Stimulated activated CD4-positive, alpha-beta T cell treated with anti-CD3 and anti-CD28 coated beads, TNF-alpha, amount 100 ng/mL, for 1 hour (primary cell): ENCODE measurements at places on chromosomes 3 and 15.

GRCh38 chr15:28094732-28095521, 4.2 kb downstream of the OCA2 start:
- no peak for DNase-seq

- DNase-seq: no peak
Measured at GRCh38 chr3:43699864-43700263, 9.1 kb downstream of the ABHD5 start.

DNA sequence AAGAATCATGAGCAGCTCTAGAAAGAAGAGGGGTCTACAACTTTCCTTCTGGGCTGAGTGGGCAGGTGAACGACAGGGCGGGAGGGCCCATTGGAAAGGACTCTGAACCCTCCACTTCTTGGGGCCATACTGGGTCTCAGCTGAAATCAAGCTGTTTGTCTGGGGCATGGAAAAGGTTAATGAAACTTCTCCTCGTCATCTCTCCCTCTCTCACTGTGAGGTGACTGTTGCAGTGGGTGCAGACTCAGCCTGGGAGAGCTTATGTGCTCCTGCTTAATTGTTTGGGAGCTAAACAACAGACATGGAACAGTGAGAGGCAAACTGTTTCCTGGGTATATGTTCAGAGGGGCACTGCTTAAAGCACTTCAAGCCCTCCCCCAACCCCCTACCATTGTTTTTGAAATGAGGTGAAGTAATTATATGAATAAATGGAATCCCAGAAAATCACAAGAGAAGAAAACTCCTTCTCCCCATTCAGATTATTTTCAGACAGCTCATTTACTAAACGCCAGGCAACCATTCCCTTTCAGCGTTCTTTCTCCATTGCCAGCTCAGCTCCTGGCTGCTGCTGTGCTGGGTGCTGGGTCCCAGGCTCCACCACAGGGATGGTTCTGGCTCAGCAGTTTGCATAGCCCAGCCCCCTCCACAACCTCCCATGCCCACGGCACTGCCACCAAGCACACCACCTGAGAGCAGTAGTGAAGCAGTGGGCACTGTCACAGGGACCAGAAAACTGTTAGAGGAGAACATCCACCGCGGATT, 444.9 kb upstream of the TBL1XR1 start:
- no peak for DNase-seq

DNA sequence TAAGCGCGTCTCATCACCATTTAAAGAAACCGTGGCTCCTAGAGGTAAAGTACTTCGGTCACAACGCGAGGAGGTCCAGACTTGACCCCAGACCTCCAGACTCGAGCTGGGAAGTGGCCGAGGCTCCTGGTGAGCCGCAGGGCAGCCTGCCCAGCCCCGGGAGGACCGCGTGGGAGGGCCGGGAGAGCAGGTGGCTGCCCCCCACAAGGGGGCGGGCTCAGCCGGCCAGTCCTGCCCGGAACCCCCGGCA, at the start of gene SLC27A2:
Gene SLC27A2, plus strand, starts transcription at position 228 of the 250 bp plus-strand sequence. CDS start 232 bp downstream, outside the sequence.
- DNase-seq: no peak

DNA sequence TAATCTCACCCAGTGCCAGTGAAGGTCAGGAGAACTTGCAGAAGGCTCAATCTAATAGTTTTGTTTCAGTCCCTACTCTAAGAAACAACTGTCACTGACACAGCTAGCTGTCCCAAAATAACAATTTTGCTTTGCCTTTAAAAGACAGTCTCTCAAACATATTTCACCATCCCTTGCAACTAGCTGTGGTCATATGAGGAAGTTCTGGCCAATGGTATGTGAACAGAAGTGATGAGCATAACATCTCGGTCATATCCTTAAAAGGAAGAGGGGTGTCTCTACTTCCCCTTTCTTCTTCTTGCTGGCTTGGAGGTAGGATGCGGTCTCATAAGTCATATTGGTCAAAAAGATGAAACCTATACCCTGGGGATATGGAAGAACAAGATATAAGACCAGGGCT, 198.1 kb downstream of the NEK10 start:
- DNase-seq: no peak

DNA sequence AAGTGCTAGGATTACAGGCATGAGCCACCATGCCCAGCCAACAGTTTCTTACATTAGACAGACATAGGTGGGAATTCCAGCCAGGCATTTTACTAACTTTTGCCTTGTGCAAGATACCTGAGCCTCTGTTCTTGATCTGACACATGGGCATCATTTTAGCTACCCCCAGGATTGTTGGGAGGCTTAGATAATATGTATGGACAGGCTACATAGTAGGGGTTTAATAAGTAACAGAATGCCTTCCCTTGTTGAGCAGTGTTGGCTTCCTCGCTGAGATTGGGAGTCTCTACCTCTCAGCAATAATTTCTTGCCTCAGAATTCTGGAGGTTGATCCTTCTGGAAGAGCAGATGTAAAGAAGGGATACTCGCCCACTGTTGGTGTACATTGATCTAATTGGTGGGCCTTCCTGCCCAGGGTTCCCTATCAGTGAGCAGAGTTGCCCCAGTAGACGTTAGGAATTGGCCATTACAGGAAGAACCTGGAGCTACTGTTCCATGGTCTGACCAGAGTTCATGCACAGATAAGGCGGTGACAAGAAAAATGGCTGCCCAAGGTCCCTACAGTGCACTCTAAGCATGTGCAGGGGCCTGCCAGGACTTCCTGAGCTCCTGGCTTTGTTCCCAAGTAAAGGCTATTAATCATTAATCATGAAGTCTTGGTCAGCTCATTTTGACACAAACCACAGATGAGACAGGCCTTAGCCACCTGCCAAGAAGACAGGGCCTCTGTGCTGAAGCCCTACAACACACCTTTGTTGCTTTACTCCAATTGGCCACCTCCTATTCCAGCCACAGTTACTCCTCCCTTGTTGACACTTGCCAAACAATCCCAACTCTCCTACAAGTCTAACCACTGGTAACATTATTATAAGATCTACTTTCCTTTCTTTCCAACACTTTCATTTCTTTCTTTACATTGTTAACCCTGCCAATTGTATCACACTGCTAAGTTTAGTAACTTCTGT, 5.0 kb upstream of the IL17RE start:
- no peak for DNase-seq

DNA sequence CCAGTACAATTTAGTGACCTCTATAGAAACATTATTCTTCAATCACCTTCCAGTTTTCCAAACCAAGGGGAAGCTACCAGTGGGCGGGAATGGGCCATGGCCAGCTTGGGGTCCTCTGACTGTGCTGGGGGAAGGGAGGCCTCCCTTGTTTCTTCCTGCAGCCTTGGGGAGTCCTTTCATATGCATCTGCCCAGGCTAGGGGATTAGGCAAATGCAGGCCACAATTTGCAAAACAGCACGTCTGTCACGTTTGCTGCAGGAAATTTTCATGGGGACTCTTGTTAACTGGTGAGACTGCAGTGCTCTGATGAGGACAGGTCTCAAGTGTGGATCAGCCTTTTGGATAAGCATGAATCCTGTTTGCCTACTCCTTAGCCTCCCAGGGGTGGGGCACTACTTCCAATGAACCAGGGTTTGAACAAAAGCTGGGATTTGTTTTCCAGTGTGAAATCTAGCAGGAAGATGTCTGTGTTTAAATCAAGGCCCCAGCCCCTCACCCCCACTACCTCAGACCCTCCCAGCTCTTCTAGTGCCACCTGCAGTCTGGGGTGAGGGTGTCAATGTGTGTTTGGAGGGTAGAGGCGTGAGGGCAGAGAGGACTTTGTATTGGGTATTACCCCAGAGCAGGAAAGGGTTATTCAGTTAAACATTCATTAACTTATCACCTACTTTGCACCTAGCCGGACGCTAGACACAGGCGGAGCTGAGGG, 219.9 kb downstream of the OPA1 start:
- no peak for DNase-seq

DNA sequence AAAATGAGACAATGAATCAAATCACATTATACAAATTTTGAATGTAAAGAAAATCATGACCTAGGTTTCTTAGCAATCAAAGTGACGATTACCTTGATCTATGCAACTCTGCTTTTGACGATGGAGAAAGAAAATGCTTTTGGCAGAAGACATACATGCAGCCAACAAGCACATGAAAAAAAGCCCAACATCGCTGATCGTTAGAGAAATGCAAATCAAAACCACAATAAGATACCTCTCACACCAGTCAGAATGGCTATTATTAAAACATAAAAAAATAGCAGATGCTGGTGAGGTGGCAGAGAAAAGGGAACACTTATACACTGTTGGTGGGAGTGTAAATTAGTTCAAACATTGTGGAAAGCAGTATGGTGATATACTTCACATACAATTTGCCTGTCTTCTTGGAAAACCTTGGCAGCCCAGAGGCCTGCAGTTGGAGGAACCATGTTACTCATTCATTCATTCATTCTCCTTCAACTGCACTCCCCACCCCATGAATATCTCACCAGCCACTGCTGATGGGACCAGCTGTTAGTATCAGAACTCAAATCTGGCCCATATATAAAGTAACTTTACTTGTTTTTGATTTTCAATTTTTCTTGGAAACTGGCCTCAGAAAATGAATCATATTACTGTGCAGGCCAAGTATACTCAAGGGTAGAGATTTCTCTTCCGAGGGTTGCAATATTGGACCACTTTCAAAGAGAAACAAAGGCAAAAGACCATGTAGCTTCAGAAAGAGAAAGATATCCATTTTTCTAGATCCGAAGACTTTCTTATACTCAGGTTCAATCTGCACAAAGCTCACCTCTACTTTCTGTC, 358.6 kb upstream of the ARHGEF26 start:
- DNase-seq: no peak

- DNase-seq: no peak
Measured at GRCh38 chr3:111859061-111859973, at the start of gene PHLDB2. Gene PHLDB2 (plus strand): TSS chr3:111859265. CDS start chr3:111884078, 24,813 bp downstream.

GRCh38 chr3:96986241-96986640, 171.8 kb downstream of the EPHA6 start:
- DNase-seq: no peak

DNA sequence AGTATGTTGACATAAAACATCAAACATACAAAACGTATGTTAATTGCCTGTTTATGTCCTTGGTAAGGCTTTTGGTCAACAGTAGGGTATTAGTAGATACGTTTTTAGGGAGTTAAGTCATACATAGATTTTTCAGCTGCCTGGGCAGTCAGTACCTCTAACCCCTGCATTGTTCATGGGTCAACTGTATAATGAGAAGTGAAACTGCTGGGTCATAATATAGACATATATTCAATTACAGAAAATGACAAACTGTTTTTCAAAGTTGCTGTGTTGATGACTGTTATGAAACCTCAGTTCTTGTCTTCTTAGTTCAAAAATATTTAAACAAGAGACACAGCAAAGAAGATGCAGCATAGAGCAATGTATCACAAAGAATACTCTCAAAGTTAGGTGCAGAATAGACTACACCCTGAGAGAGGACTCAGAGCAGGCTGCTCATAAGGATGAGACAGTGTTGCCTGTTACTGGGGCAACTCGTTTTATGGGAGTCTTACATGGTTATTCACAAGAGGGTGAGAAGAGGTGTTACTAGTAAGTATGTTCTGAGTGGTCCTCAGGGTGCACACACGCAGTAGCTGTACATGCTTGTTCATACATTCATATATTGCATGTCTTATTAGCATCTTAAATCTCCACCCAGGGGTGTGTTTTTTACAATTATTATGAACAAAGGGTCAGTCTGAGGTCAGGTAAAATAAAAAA, 53.1 kb upstream of the ADAMTS17 start:
- DNase-seq: no peak

DNA sequence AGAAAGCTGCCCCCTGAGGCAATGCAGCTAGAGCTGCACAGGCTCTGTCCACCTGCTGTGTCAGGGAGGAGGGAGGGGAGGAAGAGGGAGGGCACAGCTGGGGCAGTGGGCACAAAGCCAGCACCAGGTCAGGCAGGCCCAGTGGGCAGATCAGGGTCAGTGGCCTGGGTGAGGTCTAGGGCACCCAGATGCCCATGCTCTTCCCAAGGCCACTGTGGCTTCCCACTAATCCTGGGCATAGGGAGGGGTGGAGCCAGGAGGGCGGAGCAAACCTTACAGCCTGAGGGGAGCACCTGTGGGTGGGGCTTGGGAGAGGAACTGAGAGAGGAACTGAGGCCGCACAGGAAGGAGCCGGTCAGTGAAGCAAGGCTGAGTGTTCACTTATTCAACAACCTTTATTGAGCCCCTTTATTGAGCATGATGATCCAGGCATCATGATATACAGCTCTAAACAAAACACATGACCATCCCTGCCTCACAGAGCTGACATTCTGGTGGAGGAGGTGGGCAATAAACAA, 55.0 kb downstream of the RHCG start:
- DNase-seq: no peak

- DNase-seq: no peak
Measured at GRCh38 chr3:89467898-89468363, 360.5 kb downstream of the EPHA3 start.

DNA sequence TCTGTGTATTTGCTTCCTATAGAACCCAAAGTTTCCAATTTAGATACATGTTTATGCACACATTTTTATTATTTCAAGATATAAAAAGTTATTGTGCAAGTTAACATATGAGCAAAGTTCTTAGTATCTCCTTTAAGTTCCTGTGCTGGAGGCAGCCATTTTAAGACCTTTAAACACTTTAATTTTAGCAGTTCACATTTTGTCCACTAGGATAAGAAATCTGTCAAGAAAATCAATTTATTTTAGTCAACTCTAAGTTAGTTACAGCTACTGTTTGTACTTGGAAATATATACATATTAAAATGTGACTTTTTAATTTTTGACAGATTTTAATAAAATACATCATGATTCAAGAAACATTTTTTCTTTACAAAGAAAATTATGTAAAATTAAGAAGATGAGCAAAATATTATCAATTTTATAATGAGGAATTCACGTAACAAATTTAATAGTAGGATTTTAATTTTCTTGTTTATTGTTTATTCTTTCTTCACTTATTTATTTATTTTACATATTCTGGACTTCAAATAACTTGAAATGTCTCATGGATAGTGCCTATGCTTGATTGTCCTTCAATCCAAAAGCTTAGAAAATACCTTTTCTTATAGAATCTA, 402.6 kb upstream of the GBE1 start:
- DNase-seq: no peak

- DNase-seq: no peak
Measured at GRCh38 chr3:110708156-110708555, 363.5 kb upstream of the NECTIN3 start.

DNA sequence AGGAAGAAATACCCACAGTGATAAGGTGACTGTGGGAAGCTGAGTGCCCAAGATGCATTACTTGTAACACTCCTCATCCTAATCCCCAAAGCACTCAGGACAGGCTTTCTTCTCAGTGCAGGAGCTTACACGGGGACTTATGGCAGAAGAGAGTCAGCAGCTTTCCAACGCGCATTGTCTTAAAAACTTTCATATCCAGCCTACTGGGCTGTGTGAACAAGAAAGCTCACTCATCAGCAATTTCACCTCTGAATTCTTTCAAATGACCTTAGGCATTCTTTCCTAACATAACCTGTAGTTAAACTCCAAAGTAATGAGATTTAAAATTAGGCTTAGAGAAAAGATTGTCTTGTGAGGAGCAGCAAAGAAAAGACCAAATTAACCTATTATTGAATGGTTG, 132.3 kb downstream of the KCNAB1 start:
- no peak for DNase-seq

DNA sequence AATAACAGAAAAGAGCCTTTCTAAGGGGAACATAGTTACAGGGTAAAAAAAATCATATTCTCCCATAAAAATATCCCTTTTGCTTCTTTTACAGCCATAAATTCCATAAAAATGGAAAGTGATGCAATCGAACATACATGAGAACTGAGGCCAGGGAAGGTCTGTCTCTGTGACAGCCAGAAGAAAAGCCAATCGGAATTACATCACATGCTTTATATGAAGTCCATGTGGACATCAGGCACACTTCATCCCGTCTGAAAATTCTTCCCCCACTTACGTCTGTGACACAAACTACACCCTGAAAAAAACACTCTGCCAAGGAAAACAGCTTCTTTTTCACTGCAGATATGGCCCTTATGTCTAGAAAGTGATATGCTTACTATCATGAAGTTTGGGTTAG, 323.5 kb downstream of the ERC2 start:
- DNase-seq: no peak

GRCh38 chr3:14680716-14681115, 5.8 kb downstream of the C3orf20 start:
- no peak for DNase-seq
